ENCODE measurements at places on chromosomes 7 and 10. TPM values are rescaled to one million over a fixed set of nuclear protein-coding genes. Genes with fewer than 3 reads are reported as not detected.

The SRRM3 gene
- total RNA-seq: 1.7 TPM

The SP8 gene
- total RNA-seq: not detected

The PON1 gene
- not detected for total RNA-seq

The GHRHR gene
- total RNA-seq: not detected

The DPYSL4 gene
- total RNA-seq: 18.2 TPM

The VPS26A gene
- total RNA-seq: 82.1 TPM

The OR6V1 gene
- not detected for total RNA-seq

DNA sequence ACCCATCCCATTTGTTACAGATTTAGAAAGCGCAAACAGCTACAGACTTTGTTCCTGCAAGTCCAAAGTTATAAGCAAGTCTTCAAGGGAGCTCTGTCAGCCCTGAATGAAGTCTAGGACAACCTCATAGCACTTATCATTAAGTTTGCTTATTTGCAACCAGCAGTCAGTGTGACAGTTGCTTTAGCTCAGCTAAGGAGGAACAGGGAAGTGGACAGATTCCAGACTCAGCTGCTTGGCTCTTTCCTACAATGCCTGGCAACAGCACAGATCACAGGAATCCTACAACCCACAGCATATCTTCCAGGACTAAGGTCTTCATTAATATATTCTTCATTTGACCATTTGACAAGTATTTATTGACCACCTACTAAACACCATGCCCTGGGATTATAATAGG, 17.4 kb upstream of the KIF5B start:
- no peak overlapping the region for H3K4me3 ChIP-seq
- H3K27ac ChIP-seq: no peak overlapping the region
- H3K4me1 ChIP-seq: no peaks in the 10 kb centered on the region
- no peaks in the 10 kb centered on the region for H3K36me3 ChIP-seq
- no peaks in the 10 kb centered on the region for H3K27me3 ChIP-seq
- DNase-seq: no peak

DNA sequence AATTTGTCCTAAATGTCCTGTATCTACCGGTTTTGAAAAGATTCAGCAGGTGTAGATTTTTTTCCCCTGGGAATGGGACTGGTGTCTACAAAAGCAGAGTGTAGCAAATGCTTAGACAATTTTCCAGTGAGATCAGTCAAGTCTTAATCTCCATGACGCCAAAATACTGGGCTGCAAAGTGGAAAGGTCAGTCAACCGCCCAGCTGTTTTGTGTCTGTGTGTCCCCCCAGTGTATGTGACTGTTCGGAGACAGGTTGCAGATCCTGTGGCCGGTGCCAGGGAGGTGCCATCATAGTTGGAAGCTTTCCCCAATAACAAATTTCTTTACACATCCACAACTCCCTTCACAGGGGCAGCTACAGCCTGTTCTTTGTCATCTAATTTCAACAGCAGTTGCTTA, 263.8 kb downstream of the ARHGAP12 start:
- peaks cover 10% of the 10 kb centered on the region for H3K4me1 ChIP-seq
- no peaks in the 10 kb centered on the region for H3K27me3 ChIP-seq
- no peak for DNase-seq

GRCh38 chr7:36905841-36906240, 181.5 kb upstream of the AOAH start:
- H3K27me3 ChIP-seq: peaks cover 5% of the 10 kb centered on the region
- no peak overlapping the region for H3K27ac ChIP-seq
- DNase-seq: no peak
- H3K4me3 ChIP-seq: no peak overlapping the region
- H3K4me1 ChIP-seq: no peaks in the 10 kb centered on the region

DNA sequence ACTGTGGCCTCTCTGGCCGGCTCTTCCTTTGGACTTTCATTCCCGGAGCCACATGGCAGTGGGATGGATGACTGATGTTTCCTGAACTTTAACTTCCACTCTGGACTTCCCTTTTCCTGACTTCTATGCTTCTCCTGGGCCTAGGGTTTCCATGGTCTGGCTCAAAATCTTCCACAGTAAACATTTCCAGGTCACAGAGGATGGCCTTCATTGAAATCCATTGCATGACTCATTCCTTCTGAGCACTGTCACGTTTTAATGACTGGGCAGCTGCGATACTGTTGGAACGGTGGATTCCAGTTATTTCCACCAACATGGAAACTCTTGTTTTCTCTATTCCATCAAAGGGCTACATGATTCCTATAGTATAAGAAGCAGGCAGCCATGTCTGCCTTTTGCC, 24.4 kb upstream of the ZNF273 start:
- H3K36me3 ChIP-seq: no peaks in the 10 kb centered on the region
- no peaks in the 10 kb centered on the region for H3K4me1 ChIP-seq
- no peak overlapping the region for H3K4me3 ChIP-seq
- DNase-seq: no peak

GRCh38 chr10:69645296-69646184, 15.5 kb downstream of the FAM241B start:
- H3K27ac ChIP-seq: no peak overlapping the region
- no peak for DNase-seq

- H3K36me3 ChIP-seq: no peaks in the 10 kb centered on the region
- DNase-seq: no peak
- H3K4me1 ChIP-seq: no peaks in the 10 kb centered on the region
- H3K27me3 ChIP-seq: peaks cover 98% of the 10 kb centered on the region
Measured at GRCh38 chr10:11017570-11018431, at the start of gene CELF2. Gene CELF2, plus strand, starts transcription at chr10:11017872. Its CDS starts 218 bp downstream, at chr10:11018090.

- H3K27me3 ChIP-seq: no peaks in the 10 kb centered on the region
- no peaks in the 10 kb centered on the region for H3K36me3 ChIP-seq
- no peak overlapping the region for H3K4me3 ChIP-seq
- H3K27ac ChIP-seq: no peak overlapping the region
- DNase-seq: no peak
- H3K4me1 ChIP-seq: no peaks in the 10 kb centered on the region
Measured at GRCh38 chr10:4196771-4197390, 411.9 kb upstream of the KLF6 start.

GRCh38 chr10:97338041-97338440, 3.5 kb upstream of the FRAT2 start:
- no peak overlapping the region for H3K4me3 ChIP-seq
- no peaks in the 10 kb centered on the region for H3K36me3 ChIP-seq
- peaks cover 18% of the 10 kb centered on the region for H3K4me1 ChIP-seq
- no peaks in the 10 kb centered on the region for H3K27me3 ChIP-seq

DNA sequence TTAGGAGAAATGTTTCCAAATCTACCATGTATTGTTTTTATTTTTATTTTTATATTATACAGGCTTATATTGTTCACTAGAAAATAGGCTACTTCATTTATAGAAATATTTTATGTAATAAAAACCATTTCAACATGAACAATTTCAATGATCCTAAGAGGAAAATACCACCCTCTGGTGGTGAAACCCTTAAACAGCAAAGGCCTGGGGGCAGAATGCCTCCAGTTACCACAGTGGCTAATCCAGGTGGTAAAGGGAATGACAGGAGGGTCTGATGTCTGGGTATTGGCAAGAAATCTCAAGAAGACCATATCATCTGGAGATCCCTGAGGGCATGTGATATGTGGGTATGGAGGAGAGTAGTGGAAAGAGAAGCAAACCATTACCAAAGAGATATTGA, 19.3 kb downstream of the MACC1 start:
- peaks cover 8% of the 10 kb centered on the region for H3K4me1 ChIP-seq
- no peak overlapping the region for H3K27ac ChIP-seq
- no peak for DNase-seq
- no peaks in the 10 kb centered on the region for H3K27me3 ChIP-seq
- no peaks in the 10 kb centered on the region for H3K36me3 ChIP-seq

DNA sequence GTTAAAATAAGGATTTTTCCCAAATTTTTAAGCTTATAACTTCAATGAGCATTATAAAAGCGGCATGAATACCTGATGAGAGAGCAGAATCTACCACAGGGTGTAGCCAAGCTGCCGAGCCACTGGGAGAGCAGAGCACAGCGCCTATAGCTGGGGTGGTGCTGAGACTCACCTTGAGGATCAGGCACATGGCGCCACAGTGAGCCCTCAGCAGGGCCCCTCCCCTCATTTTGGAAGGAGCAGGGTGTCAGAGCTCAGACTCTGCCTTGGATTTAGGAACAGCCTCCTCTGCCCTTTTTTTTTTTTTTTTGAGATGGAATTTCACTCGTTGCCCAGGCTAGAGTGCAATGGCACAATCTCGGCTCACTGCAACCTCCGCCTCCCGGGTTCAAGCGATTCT, 118.6 kb downstream of the SRPK2 start:
- peak overlapping the region; percentile 74 for H3K27ac ChIP-seq
- H3K4me3 ChIP-seq: peak overlapping the region; percentile 45
- H3K27me3 ChIP-seq: no peaks in the 10 kb centered on the region
- H3K36me3 ChIP-seq: no peaks in the 10 kb centered on the region
- no peak for DNase-seq

GRCh38 chr10:30231709-30232108, 117.4 kb downstream of the MTPAP start:
- H3K27ac ChIP-seq: no peak overlapping the region
- no peaks in the 10 kb centered on the region for H3K36me3 ChIP-seq
- no peaks in the 10 kb centered on the region for H3K27me3 ChIP-seq

GRCh38 chr7:39516498-39516897, 49.7 kb upstream of the YAE1 start:
- peaks cover 6% of the 10 kb centered on the region for H3K27me3 ChIP-seq
- no peaks in the 10 kb centered on the region for H3K4me1 ChIP-seq
- DNase-seq: no peak
- H3K4me3 ChIP-seq: no peak overlapping the region
- H3K36me3 ChIP-seq: no peaks in the 10 kb centered on the region

- DNase-seq: peak; percentile 100
- peak within 1 kb of the TSS; percentile 90 for H3K4me3 ChIP-seq
- H3K36me3 ChIP-seq: peaks cover 5% of the 10 kb centered on the region
- no peaks in the 10 kb centered on the region for H3K27me3 ChIP-seq
- H3K4me1 ChIP-seq: peaks cover 6% of the 10 kb centered on the region
Measured at GRCh38 chr10:97640174-97640867, at the start of gene PI4K2A. Gene PI4K2A, plus strand, starts transcription at chr10:97640671. Its CDS starts 72 bp downstream, at chr10:97640743.

GRCh38 chr7:45080265-45080957, 8.4 kb downstream of the NACAD start:
- no peak for DNase-seq
- no peak overlapping the region for H3K4me3 ChIP-seq
- no peak overlapping the region for H3K27ac ChIP-seq
- no peaks in the 10 kb centered on the region for H3K36me3 ChIP-seq
